Hepatic stellate cell (primary cell): ENCODE measurements at places on chromosomes 1 and 21.

GRCh38 chr21:25639551-25640201 lies 618 bp downstream of the JAM2 start:
- peak; percentile 17 for DNase-seq

- no peak for DNase-seq
Measured at GRCh38 chr1:25834894-25835293, 15.1 kb downstream of the MTFR1L start.

DNA sequence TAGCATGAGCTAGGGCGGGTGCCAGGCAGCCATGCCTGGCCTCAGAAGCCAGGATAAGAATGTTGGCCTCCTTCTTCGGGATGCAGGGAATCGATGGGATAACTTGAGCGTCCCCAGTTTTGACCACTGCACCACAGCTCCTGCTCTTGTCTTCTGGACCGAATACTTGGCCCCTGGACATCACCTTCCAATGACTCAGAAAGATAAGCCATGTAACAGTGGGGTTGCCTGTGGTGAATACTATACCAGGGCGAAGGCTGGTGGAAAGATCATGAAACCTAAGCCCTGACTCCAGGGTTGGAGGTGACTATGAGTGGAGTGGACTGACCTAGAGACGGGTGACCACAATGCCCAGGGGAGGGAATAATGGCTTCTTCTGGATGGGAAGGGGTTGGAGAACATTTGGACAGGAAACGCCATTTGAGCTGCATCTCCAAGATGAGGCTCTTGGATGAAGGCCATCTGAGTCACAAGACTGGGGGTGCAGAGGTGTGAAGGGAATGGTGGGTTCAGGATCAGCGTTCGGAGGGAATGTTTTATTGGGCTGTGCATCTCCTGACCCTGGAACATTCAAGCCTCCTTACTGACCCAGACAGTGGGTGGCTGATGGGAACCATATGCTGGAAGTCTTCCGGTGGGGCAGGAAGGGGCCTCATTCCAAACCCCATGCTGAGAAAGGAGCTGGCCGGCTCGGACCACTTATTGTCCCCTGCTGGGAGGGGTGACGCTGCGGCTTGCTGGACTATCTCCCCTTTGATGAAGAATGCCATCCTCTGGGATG lies 18.5 kb upstream of the KCNE2 start:
- no peak for DNase-seq

- DNase-seq = no peak
Measured at GRCh38 chr1:101588677-101589076, 351.9 kb downstream of the S1PR1 start.

- DNase-seq = no peak
Measured at GRCh38 chr1:207268337-207268736, 53.1 kb upstream of the CD55 start.

DNA sequence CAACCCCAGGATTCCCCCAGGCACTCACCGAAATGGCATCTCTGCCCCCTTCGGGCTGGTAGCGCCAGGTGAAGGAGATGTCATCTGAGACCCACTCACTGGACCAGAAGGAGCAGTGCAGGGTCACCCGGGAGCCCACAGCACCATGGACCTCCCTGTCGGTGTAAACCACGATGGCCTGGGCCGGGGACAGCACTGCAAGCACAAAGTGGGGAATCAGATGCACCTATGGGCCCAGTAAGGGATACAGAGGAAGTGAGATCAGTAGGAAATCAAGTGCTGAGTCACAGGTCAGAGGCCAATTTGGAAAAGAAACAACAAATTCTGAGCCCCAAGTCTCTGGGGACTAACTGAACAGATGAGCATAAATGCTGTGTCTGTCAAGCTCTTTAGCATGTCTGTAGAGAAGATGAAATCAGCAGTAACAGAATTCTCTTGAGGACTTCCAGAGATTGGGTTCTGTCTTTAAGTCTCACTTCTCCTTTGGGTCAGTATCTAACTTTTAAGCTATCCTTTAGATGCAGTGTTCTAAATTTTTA lies 2.5 kb downstream of the MPZ start:
- DNase-seq = peak; percentile 78

DNA sequence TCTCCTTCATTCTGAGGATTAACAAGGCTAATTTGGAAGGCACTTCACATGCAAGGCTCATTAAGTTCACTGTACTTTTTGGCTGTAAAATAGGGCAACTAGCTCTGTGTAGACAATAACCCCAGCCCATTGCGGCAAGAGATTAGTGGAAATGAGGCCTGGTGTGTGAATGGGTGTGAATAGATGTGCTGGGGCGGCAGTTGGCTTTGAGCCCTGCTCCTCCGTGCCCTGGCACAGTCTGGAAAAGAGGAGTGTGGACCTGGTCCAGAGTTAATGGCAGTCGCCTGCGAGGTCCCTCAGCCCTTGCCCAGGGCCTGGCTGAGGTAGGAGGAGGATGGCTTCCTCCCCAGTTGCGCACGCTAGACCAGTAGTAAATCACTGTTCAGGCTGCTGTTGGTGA lies 4.8 kb downstream of the KISS1 start:
- DNase-seq = no peak

GRCh38 chr1:59678040-59678439 lies 136.7 kb upstream of the HOOK1 start:
- peak; percentile 7 for DNase-seq

DNA sequence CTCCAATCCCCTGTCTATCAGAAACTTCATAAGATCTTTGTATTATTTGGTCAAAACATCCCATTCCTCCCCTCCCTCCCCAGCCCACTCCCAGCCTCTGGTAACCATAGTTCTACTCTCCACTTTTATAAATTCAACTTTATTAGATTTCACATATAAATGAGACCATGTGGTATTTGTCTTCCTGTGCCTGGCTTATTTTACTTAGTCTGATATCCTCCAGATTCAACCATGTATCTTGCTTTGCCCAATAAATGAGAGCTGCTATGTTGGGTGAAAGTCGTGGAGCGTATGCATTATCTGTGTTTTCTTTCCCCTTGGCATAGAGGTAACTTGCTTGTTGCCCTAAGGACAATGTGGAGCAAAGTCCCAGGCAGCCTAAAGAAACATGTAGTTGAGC lies 28.5 kb upstream of the CHRM3 start:
- no peak for DNase-seq

DNA sequence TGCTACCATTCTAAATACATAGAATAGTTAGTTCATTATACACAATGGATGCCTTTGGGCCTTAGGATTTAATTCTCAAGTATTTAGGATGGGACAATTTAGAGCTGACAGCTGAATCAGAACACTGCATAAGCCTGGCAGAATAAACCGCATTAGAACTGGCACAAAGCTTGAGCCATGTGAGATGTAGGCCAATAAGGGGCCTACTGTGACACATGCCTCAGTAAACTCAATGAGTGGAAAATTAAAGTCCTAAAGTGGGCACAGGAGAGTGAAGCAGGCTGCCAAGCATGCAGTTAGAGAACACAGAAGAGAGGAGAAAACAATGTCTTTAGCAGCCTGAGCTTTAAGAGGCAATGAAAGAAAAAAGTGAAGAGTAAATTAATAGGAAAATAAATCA lies 24.3 kb downstream of the SCYL3 start:
- DNase-seq = no peak

- no peak for DNase-seq
Measured at GRCh38 chr1:37399205-37399604, 75.2 kb upstream of the ZC3H12A start.

- no peak for DNase-seq
Measured at GRCh38 chr1:93720956-93721626, 39.5 kb upstream of the BCAR3 start.

- peak; percentile 63 for DNase-seq
Measured at GRCh38 chr1:207025146-207025880, 7.2 kb downstream of the C1orf116 start.

DNA sequence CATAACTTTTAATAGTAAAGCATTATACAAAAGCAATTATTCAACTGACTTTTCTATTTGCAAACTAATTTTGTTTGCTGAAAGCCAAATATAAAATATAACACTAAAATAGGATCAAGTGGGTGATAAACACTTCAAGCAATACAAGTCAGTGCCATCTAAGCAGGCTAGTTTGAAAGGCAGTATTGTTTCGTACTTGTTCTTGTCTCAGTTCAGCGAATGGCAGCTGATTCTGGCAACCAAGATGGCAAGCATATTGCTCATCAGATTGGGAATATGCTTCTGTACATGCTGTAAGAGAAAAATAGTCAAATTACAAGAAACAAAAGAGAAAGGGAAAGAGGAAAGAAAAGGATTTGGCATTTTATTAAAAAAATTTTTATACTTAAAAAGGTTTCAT lies 7.5 kb downstream of the TMEM59 start:
- no peak for DNase-seq

- no peak for DNase-seq
Measured at GRCh38 chr1:153547560-153548551, 1.2 kb downstream of the S100A3 start.

DNA sequence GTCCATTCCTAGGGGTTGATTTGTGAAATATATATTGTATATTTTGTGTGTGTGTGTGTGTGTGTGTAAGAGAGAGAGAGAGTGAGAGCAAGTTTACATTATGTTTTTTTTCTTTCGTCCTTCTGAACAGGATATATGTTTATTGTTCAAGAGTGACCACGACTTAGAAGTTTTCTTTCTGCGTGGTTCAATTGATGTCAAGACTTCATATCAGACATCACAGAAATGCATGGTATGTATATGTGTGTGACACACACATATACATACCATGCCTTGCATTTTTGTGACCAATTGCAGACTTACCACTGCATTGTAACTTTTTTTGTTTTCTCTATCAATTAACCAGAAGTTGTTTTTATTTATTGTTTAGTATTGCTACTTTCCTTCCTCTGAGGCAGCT lies 2.5 kb downstream of the RASAL2 start:
- no peak for DNase-seq

DNA sequence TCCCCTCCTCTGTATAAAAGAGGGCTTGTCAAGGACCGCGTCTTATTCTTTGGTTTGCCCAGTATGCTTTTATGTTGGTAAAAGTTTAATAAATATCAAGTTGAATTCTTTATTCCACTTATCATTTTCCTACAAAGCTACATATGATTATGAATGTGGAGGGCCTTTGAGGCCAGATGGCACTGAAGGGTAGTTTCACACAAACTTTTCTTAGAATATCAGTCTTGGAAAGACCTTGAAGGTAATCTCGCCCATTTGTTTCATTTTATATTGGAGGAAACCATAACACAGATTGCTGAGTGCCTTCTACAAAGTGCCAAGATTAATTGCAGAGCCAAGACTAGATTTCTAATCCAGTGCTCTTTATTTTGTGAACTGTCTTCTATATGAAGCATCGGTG lies 5.8 kb upstream of the FUBP1 start:
- DNase-seq = no peak

- no peak for DNase-seq
Measured at GRCh38 chr1:233230011-233230410, 65.5 kb downstream of the PCNX2 start.

DNA sequence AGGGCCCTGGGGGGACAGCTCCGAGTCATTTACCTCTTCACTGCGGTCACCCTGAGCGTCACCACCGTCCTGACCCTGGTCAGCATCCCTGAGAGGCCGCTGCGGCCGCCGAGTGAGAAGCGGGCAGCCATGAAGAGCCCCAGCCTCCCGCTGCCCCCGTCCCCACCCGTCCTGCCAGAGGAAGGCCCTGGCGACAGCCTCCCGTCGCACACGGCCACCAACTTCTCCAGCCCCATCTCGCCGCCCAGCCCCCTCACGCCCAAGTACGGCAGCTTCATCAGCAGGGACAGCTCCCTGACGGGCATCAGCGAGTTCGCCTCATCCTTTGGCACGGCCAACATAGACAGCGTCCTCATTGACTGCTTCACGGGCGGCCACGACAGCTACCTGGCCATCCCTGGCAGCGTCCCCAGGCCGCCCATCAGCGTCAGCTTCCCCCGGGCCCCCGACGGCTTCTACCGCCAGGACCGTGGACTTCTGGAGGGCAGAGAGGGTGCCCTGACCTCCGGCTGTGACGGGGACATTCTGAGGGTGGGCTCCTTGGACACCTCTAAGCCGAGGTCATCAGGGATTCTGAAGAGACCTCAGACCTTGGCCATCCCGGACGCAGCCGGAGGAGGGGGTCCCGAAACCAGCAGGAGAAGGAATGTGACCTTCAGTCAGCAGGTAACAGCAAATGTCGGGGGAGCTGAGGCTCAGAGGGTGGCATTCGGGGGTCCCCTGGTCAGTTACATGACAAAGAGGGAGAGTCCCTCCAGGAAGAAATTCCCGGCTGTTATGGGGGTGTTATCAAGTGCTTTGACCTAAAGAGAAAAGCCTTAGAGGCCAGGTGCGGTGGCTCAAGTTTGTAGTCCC lies 12.6 kb downstream of the SLC45A1 start:
- DNase-seq = no peak

DNA sequence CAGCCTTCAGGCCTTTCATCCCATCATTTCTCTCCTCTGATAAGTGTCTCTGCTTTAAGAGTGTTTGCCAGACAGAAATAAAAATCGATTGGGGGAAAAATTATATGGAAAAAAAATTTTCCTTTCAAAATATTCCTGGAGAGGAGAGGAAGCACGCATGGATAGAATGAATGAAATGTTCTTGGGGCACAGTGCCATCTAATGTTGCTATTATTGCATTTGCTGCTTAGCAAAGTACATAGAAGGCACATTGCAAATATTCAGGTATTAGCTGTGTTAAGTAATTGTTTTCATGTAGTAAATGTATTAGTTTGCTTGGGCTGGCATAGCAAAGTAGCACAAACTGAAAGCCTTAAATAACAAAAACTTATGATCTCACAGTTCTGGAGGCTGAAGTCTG lies 18.1 kb downstream of the B3GALT5 start:
- DNase-seq = no peak

DNA sequence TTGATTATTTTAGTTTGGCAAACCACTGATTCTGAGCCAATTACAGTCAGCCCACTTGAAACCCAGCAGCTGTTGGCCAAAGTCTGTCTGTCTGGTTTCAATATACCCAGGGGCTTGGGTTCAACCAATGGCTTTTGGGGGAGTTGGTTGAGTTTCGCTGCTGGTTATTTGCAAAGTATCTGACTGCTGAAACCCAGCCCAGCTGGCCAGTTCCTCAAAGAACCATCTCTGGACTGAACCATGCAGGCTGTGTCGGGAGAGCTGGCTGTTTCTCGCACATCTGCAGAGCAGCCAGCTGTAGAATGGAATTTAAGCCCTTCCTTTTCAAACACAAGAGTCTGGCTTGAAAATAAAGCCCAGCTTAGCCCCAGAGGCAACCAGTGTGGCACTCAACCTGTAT lies 66.0 kb upstream of the PAX7 start:
- DNase-seq = no peak
